Islet precursor cell (in vitro differentiated cells): ENCODE measurements at places on chromosomes 7 and 10.
A peak's percentile ranks its signal among the peaks of the same experiment; 100 is the strongest.

- DNase-seq, result no peak
These were observed 94.0 kb upstream of the LANCL2 start for GRCh38 chr7:55271069-55271626.

DNA sequence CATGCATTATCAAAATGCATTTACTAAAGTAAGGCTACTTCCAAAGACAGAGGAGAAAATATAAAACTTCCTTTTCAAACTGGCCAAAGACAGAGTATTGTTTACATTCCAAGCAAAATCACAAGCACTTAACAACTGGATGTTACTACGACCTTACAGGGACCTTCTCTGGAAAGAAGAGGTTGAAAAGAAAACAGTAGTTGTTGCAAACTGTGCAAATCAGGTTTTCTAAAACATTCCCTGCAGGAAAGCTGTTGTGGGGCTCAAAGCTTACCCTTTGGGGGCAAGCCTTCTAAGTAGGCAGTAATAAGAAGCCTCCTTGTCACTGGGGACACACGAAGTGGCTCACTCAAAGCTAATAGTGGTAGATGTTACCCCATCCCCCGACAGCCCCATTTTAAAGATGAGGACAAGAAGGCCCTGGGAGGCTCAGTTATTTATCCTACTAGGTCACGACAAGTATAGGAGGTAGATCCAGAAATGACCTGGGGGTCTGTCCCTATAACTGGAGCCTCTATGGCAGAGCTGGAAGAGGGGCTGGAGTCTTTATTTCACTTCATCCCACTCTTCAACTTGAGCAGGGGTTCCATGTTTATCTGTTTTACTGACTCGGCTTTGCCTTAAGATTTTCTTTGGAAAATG, 46.6 kb downstream of the ATXN7L1 start:
- DNase-seq, result peak; percentile 23

- DNase-seq, result no peak
These were observed 448.0 kb upstream of the ANKRD30A start for GRCh38 chr10:36677431-36677768.

- DNase-seq, result no peak
These were observed 104.7 kb downstream of the NPSR1 start for GRCh38 chr7:34762764-34763163.

DNA sequence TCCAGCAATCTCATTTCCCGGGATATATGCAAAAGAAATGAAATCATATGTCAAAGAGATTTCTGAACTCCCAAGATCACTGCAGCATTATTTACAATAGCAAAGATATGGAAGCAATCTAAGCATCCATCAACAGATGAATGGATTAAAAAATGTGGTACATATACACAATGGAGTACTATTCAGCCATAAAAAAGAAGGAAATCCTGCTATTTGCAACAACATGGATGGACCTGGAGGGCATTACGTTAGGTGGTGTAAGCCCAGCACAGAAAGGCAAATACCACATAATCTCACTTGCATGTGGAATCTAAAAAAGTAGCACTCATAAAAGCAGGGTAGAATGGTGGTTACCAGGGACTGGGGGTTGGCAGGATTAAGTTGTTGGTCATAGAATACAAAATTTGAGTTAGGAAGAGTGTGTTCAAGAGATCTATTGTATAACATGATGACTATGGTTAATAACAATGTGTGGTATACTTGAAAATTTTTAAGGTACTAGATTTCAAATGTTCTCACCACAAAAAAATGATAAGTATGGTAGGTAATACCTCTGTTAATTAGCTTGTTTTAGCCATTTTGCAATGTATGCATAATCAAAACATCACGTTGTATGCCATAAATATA, 32.9 kb upstream of the EIF5AL1 start:
- DNase-seq, result no peak

GRCh38 chr10:13458687-13459012, 70.2 kb downstream of the BEND7 start:
- no peak for DNase-seq

DNA sequence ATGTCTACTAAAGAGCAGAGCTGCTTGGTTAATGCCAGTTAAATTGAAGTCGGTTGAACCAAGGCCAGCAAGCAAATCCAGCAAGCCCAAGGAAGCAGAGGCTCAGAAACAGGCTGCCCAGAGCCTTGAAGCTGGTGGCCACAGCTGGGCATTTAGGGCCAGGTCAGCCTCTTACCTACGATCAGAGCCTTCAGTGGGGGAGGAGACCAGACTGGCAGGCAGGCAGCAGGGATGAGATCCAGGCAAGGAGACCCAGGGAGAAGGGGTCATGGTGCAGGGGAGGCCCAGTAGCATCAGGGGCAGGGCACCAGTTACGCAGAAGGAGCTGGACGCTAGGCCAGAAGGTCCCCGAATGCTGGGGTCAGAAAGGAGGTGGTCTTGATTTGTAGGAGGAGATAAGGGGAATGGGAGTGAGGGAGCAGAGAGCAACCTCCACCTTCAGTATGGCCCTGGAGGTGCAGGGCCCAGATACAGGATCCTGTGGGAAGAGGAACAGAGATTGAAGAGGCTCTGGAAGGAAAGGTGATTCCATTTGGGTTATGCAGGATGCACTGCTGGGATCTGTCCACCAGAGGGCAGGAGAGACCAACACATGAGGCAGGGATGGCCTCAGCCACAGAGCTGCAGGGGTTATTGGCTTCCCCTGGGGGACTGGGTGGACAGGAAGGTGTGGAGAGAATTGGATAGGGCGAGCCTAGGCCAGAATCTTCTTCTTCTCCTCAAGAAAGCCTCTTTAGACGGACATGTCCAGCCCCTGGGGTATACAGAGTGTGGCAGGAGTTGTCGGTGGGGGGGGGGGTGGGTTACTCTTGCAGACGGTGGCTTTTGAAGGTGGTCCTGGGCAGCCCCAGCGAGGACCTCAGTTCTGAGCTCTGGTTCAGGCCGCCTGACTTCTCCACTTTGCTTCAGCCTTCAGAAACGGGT, 132.6 kb upstream of the PODXL start:
- DNase-seq, result peak; percentile 90

DNA sequence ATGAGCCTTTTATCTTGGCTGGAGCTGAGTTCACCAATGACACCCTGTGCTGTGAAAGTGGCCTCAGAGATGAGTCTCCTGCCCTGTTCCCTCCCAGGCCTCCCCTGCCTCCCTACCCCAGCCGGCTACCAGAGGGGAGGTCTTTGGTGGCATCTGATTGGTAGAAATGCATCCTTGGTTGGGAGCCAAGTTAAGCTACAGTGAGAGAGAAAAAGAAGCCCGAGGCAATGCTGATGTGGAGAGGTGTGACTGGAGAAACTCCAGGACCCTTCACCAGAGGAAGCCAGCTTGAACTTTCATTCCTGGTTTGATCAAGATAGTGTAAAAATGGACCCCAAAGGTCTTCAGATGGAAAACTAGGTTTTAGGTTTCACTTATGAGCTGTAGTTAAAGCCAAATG, 191.1 kb upstream of the TCF7L2 start:
- peak; percentile 82 for DNase-seq

DNA sequence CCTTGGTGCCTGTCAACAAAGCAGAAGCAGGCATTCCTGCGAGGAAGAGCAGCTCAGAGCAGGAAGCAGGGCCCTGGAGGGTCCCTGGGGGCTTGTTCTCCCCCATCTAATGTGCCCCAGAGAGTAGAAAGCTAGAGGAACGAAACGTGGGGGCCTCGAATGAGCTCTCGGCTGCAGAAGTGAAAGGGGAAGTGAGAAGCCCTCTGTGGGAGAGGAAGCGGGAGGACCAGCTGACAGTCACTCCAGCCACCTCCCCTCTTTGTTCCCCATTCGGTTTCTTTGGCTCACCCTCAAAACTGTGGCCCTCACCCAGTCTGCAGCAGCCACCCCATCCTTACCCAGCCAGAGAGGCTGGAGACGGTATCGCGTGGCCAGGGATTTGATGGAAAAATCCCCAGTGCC, 25.0 kb downstream of the C10orf105 start:
- no peak for DNase-seq

GRCh38 chr10:103828587-103829197, 26.7 kb downstream of the SH3PXD2A start:
- DNase-seq, result no peak

DNA sequence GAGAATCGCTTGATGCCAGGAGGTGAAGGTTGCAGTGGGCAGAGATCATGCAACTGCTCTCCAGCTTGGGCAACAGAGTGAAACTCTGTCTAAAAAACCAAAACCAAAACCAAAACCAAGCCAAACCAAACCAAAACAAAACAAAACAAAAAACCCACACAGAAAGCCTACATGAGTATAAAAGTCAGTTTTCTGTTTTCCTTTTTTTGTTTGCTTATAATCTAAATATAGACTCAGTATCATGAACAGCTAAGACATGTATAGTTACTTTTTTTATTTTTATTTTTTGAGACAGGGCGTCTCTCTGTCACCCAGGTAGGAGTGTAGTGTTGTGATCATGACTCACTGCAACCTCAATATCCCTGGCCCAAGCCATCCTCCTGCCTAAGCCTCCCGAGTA, 16.8 kb upstream of the MTPN start:
- no peak for DNase-seq

GRCh38 chr10:63409465-63410027, 56.2 kb downstream of the JMJD1C start:
- no peak for DNase-seq

- no peak for DNase-seq
These were observed 79.8 kb upstream of the MGMT start for GRCh38 chr10:129387258-129387525.

GRCh38 chr7:103073989-103074518, 542 bp downstream of the FBXL13 start:
- DNase-seq, result no peak

- DNase-seq, result no peak
These were observed 308.3 kb downstream of the PHF14 start for GRCh38 chr7:11281953-11282352.

GRCh38 chr7:3150027-3150426, 106.4 kb upstream of the CARD11 start:
- DNase-seq, result no peak

DNA sequence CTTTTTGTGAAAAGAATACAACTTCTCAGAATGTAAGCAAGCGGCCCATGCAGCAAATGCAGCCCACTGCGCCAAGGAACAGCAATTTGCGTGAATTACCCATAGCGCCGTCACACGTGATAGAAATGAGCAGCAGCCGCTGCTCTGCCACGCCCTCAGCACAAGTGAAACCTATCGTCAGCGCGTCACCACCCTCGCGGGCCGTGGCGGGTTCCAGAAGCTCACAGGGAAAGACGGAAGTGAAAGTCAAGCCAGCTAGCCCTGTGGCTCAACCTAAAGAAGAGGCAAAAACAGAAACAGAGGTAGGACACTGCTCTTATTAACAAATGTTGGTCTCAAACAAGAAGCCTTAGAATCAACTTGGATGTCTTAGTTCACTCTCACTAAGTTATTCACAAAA, 70.5 kb downstream of the SHH start:
- DNase-seq, result no peak

- no peak for DNase-seq
These were observed 31.5 kb upstream of the OR9A4 start for GRCh38 chr7:141884539-141885225.

DNA sequence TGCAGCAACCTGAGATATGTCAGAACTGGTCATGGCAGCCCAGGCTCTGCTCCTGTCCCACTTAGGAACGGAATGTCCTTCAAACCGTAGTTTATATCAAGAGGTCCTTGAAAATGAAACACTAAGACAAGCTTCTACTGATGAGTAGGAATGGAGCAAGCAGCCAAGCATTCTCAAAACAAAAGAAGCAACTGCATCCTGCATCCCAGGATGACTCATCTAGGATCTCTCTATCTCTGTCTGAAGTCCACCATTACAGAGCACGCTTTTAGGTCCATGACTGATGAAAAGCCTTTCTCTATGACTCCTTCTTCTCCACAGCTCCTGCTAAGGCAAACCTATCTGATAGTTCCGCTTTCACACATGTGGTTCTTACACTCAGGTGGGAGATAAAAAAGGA, 16.3 kb downstream of the MBL2 start:
- DNase-seq, result peak; percentile 21

DNA sequence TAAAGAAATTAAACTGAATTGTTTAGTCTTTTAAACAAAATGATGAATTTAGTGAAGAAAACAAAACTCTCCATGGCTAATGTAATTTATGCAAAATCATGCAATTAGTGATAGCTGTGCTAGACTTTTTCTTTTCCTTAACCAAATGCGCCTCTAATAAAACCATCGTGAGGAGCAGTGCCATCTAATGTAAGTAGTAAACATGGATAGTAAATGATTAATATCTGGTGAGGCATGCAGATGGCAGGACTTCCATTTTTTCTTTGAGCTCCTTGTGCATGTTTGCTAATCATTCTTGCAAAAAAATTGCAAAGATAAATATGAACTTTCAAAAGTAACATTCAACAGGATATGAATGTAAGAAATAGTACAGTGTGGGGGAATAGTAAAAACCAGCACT, 2.3 kb downstream of the INSYN2A start:
- no peak for DNase-seq

- no peak for DNase-seq
These were observed 13.2 kb downstream of the POM121L12 start for GRCh38 chr7:53048638-53049037.

GRCh38 chr10:28716748-28717147, 39.4 kb downstream of the BAMBI start:
- DNase-seq, result no peak

- no peak for DNase-seq
These were observed 85.6 kb upstream of the KDM7A start for GRCh38 chr7:140262242-140262903.

DNA sequence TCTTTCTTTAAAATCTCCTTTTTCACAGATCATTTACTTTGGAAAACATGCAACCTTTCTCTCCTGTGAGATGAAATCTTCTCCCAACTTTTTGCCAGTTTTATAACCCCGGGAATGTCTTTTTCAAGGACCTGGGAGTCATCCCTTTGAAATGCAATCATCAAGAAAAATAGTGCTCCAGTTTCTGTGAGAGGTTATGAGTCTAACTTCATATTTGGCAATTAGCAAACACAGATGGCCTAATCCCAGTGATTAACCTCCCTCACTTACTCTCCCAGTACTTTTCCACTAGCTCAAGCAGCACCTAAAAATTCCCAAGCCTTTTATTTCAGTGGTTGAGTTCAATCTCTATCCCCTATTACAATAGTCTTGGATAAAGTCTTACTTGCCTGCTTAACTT, 185.8 kb upstream of the TMEM106B start:
- no peak for DNase-seq

DNA sequence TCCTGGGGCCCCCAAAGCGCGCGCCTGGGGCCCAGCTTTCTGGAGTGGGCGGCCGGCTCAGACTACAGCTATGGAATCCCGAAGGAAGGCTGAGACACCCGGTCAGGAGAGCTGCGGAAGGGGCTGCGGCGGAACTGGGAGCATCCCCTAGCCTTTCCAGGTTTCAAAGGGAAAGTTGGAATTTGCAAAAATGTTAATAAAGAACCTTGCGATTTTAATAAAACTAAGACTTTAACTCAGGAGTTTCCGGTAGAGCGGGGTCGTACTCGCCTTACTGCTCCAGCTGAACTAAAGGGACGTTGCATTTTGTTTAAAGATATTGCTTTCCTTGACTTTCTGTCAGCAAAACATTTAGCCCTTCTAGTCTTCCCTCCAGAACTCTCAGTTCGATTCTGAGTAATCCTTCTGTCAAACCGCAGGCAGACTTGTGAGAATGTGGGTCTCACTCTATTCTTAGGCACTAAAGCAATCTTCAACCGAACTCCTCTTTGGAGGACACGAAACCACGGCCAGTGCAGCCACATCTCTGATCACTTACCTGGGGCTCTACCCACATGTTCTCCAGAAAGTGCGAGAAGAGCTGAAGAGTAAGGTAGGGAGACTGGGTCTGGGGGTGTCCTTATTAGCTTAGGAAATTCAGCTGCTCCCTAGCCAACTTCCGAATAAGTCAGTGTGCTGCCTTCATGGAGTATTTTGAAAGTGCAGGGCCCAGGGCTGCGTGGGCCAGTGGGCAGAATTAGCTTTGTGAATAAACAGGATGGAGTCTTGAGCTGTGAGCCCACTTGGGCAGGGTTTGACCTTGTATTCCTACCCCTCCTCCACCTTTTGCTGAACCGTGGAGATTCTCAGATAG, 1.9 kb downstream of the CYP26A1 start:
- DNase-seq, result peak; percentile 57
